ENCODE measurements at places on chromosomes 4 and X.

DNA sequence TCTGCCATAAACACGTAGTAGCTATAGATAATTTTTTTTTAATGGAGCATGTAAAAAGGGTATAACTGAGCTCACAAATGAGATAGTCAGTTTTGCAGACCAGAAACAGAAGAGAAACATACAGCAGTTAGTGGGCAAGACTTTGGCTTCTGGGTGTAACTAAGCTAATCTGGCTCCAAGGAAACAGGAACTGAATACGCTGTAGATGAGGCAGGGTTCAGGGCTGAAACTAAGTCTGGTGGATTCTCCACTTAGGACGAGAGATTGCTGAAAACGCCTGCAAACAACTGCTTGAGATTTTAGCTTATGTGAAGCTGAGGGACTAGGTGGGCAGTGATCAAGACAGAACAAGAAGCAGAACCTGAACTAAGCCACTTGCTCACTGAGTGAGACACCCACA lies 91.7 kb downstream of the SMIM20 start:
- no peak overlapping the region for H3K4me3 ChIP-seq
- H3K27me3 ChIP-seq: no peaks in the 10 kb centered on the region
- no peaks in the 10 kb centered on the region for H3K36me3 ChIP-seq

DNA sequence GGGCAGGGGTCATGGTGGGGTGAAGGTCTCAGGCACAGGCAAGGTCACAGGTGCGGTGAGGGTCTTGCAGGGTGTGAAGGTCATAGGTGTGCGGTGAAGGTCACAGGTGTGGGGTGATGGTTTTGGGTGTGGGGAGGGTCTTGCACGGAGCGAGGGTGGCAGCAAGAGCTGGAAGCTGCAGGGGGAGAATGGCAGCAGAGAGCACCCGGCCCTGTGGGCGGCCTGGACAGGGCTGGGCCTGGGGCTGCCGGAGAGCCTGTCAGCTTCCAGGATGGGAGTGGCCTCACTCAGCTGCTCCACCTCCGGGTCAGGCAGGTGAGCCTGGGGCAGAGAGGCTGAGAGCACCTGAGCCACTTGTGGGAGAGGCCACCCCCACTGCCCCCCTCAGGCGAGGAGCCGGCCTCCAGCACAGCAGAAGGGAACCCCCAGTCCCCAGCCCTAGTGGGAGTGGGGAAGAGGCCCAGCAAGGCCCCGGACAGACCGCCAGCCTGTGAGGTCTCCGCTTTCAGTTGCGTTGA lies 1.5 kb downstream of the MSANTD1 start:
- H3K4me3 ChIP-seq: no peak overlapping the region
- H3K4me1 ChIP-seq: peaks cover 19% of the 10 kb centered on the region
- no peak overlapping the region for H3K27ac ChIP-seq
- H3K27me3 ChIP-seq: no peaks in the 10 kb centered on the region
- no peaks in the 10 kb centered on the region for H3K36me3 ChIP-seq

GRCh38 chr4:88583631-88584470 lies 8.4 kb upstream of the HERC3 start:
- no peaks in the 10 kb centered on the region for H3K27me3 ChIP-seq
- no peak overlapping the region for H3K27ac ChIP-seq
- DNase-seq: no peak
- peaks cover 2% of the 10 kb centered on the region for H3K4me1 ChIP-seq
- no peak overlapping the region for H3K4me3 ChIP-seq
- H3K36me3 ChIP-seq: no peaks in the 10 kb centered on the region

GRCh38 chr4:71974681-71975080 lies 57.1 kb upstream of the NPFFR2 start:
- no peak overlapping the region for H3K27ac ChIP-seq
- no peaks in the 10 kb centered on the region for H3K36me3 ChIP-seq
- H3K27me3 ChIP-seq: no peaks in the 10 kb centered on the region
- no peak overlapping the region for H3K4me3 ChIP-seq
- DNase-seq: no peak

GRCh38 chr4:133969202-133969848 lies 232.3 kb downstream of the PABPC4L start:
- no peaks in the 10 kb centered on the region for H3K27me3 ChIP-seq
- no peaks in the 10 kb centered on the region for H3K36me3 ChIP-seq
- H3K4me1 ChIP-seq: no peaks in the 10 kb centered on the region
- H3K27ac ChIP-seq: no peak overlapping the region

DNA sequence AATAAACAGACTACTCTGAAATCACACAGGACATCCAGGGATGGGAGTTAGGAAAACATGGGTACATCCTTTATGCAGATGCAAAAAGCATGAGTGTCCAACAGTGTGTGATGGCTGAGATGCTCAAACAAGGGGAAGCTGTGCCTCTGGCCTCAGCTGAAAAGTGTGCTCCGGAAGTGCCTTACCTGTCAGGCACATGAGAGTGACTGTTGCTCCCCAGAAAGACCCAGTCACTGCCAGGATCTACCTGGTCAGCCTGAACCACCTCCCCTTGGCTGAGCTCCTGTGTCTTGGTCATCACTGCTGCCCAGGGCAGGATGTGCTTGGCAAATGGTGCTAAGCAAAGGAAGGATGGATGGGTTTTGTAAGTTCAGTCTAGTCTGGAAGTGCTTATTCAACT lies 4.0 kb downstream of the PPP2R2C start:
- peaks cover 4% of the 10 kb centered on the region for H3K4me1 ChIP-seq
- no peak overlapping the region for H3K27ac ChIP-seq
- DNase-seq: no peak
- H3K27me3 ChIP-seq: peaks cover 10% of the 10 kb centered on the region

DNA sequence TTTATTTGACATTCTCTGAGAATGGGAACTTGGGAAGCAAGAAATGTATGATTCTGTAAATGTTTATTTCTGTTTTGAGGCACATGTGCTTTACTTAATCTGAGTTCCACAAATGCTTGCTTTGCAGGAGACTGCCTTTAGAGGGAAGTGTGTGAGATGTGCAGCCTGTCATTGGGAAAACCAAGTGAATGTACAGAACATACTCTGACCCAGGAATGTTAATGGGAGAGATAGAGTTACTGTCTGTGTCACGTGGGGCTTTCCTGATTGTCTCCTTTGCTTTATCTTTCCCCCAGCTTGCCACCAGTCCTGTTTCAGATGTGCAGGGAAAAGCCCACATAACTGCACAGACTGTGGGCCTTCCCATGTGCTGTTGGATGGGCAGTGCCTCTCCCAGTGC lies 218.6 kb upstream of the ANXA3 start:
- peaks cover 17% of the 10 kb centered on the region for H3K4me1 ChIP-seq
- no peaks in the 10 kb centered on the region for H3K27me3 ChIP-seq
- no peak for DNase-seq
- H3K36me3 ChIP-seq: peaks cover 2% of the 10 kb centered on the region
- H3K27ac ChIP-seq: no peak overlapping the region

GRCh38 chr4:176005766-176006165 lies 59.9 kb upstream of the WDR17 start:
- H3K36me3 ChIP-seq: no peaks in the 10 kb centered on the region
- H3K4me3 ChIP-seq: no peak overlapping the region
- no peak overlapping the region for H3K27ac ChIP-seq
- no peaks in the 10 kb centered on the region for H3K4me1 ChIP-seq
- no peaks in the 10 kb centered on the region for H3K27me3 ChIP-seq

GRCh38 chr4:107691378-107691777 lies 28.7 kb downstream of the PAPSS1 start:
- DNase-seq: no peak
- no peak overlapping the region for H3K27ac ChIP-seq
- no peak overlapping the region for H3K4me3 ChIP-seq
- peaks cover 36% of the 10 kb centered on the region for H3K36me3 ChIP-seq

- no peak for DNase-seq
- no peak overlapping the region for H3K4me3 ChIP-seq
- H3K4me1 ChIP-seq: no peaks in the 10 kb centered on the region
- H3K27me3 ChIP-seq: no peaks in the 10 kb centered on the region
- H3K36me3 ChIP-seq: no peaks in the 10 kb centered on the region
These were observed 921.8 kb upstream of the PCDH10 start for GRCh38 chr4:132227151-132227856.

- peaks cover 3% of the 10 kb centered on the region for H3K4me1 ChIP-seq
- no peaks in the 10 kb centered on the region for H3K36me3 ChIP-seq
- H3K27ac ChIP-seq: no peak overlapping the region
These were observed 13.0 kb upstream of the NDUFC1 start for GRCh38 chr4:139315221-139315675.

- peaks cover 37% of the 10 kb centered on the region for H3K27me3 ChIP-seq
- DNase-seq: no peak
- no peaks in the 10 kb centered on the region for H3K36me3 ChIP-seq
- H3K4me1 ChIP-seq: peaks cover 7% of the 10 kb centered on the region
These were observed 48.7 kb upstream of the BCOR start for GRCh38 chrX:40146262-40147125.

- no peak overlapping the region for H3K27ac ChIP-seq
- DNase-seq: no peak
- no peaks in the 10 kb centered on the region for H3K36me3 ChIP-seq
- H3K27me3 ChIP-seq: no peaks in the 10 kb centered on the region
- no peaks in the 10 kb centered on the region for H3K4me1 ChIP-seq
- H3K4me3 ChIP-seq: no peak overlapping the region
These were observed 13.0 kb downstream of the PPP1R3F start for GRCh38 chrX:49282647-49283011.

GRCh38 chr4:156774422-156774821 lies 197.2 kb downstream of the PDGFC start:
- peaks cover 21% of the 10 kb centered on the region for H3K4me1 ChIP-seq
- no peaks in the 10 kb centered on the region for H3K27me3 ChIP-seq
- H3K4me3 ChIP-seq: no peak overlapping the region
- no peaks in the 10 kb centered on the region for H3K36me3 ChIP-seq

DNA sequence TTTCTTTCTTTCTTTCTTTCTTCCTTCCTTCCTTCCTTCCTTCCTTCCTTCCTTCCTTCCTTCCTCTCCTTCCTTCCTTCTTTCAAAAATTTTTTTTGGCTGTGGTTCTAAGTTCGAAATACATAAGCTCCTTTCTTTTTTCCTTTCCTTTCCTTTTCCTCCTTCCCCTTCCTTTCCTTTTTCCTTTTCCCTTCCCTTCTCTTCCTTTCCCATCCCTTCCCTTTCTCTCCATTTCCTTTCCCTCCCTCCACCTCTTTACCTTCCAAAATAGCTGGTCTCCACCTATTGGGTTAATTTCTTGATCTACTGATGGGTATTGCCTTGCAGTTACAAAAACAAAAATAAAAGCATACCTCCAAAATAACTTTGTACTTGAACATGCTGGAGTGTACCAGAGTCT lies 73.4 kb upstream of the GPRIN3 start:
- peaks cover 2% of the 10 kb centered on the region for H3K4me1 ChIP-seq
- no peaks in the 10 kb centered on the region for H3K27me3 ChIP-seq
- no peaks in the 10 kb centered on the region for H3K36me3 ChIP-seq
- H3K27ac ChIP-seq: no peak overlapping the region
- H3K4me3 ChIP-seq: no peak overlapping the region
- no peak for DNase-seq

DNA sequence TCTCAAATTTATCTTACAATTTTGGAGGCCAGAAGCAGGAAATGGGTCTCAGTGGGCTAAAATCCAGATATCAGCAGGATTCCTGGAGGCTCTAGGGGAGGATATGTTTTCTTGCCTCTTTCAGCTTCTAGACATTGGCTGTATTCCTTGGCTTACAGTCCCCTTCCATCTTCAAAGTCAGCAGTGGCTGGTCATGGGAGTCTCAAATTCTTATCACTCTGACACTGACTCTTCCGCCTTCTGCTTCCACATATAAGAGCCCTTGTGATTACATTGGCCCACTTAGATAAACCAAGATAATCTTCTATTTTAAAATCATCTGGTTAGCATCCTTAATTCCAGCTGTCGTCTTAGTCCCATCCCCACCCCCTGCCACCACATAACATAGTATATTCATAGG lies 113.0 kb downstream of the PCDH7 start:
- H3K27me3 ChIP-seq: no peaks in the 10 kb centered on the region
- no peak for DNase-seq
- H3K36me3 ChIP-seq: no peaks in the 10 kb centered on the region
- H3K4me3 ChIP-seq: no peak overlapping the region
- no peak overlapping the region for H3K27ac ChIP-seq

- no peaks in the 10 kb centered on the region for H3K36me3 ChIP-seq
- H3K27me3 ChIP-seq: no peaks in the 10 kb centered on the region
- no peaks in the 10 kb centered on the region for H3K4me1 ChIP-seq
- DNase-seq: no peak
- no peak overlapping the region for H3K27ac ChIP-seq
These were observed 194.4 kb upstream of the HS3ST1 start for GRCh38 chr4:11622961-11623725.

GRCh38 chr4:79623021-79623870 lies 215.2 kb upstream of the GK2 start:
- no peak for DNase-seq
- H3K4me3 ChIP-seq: no peak overlapping the region
- no peaks in the 10 kb centered on the region for H3K4me1 ChIP-seq
- no peak overlapping the region for H3K27ac ChIP-seq
- H3K27me3 ChIP-seq: no peaks in the 10 kb centered on the region

DNA sequence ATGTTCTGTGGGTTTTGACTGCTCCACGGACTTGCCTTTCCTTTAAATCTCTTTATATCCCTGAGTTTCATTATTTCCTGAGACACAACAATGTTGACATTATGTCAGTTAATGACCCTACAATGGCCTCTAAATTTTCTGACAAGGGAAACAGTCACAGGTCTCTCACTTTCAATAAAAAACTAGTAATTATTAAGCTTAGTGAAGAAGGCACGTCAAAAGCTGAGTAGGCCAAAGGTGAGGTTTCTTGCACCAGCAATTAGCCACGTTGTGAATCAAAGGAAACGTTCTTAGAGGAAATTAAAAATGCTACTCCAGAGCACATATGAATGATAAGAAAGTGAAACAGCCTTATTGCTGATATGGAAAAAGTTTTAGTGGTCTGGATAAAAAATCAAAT lies 930.2 kb upstream of the GRID2 start:
- no peaks in the 10 kb centered on the region for H3K4me1 ChIP-seq
- H3K27me3 ChIP-seq: no peaks in the 10 kb centered on the region
- H3K27ac ChIP-seq: no peak overlapping the region
- DNase-seq: no peak
- no peaks in the 10 kb centered on the region for H3K36me3 ChIP-seq
- H3K4me3 ChIP-seq: no peak overlapping the region
